ENCODE measurements at places on chromosomes 16 and 17.

- DNase-seq, result no peak
Measured at GRCh38 chr16:29804020-29804419, 2.3 kb upstream of the MAZ start.

DNA sequence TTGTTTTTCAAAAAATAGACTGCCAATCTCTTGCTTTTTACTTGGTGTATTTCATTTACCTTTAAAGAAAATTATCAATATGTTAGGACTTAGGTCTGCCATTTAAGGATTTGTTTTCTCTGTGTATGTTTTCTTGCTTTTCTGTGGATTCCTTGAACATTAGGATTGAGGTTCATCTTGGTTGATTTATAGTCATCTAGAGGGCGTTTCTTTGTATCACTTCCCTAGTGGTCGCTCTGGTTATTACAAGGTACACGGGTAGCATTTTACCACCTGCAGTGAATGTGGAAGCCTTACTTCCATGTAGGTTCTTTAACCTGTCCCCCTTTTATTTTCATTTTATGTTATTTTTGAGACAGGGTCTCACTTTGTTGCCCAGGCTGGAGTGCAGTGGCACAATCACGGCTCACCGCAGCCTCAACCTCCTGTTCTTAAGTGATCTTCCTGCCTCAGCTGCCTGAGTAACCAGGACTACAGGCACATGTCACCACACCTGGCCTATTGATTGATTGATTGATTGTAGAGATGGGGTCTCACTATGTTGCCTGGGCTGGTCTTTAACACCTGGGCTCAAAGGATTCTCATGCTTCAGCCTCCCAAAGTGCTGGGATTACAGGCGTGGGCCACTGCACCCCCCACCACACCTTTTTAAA is 35.2 kb upstream of the CBX4 start:
- DNase-seq, result no peak

- no peak for DNase-seq
Measured at GRCh38 chr17:37713028-37713431, 31.8 kb downstream of the HNF1B start.

GRCh38 chr16:11546608-11547061 is 40.1 kb downstream of the LITAF start:
- DNase-seq, result no peak

Data from activated naive CD4-positive, alpha-beta T cell (primary cell).